Glomerular endothelial cell (primary cell): ENCODE measurements at places on chromosomes 16 and 17. TPM values are rescaled to one million over a fixed set of nuclear protein-coding genes. Genes with fewer than 3 reads are reported as not detected.

Gene MT3
- not detected in 2 replicates for total RNA-seq

Gene GGT6
- not detected in 2 replicates for total RNA-seq

Gene SLC52A1
- 0.10 TPM in 1 of 2 replicates, not detected in the other for total RNA-seq

Gene FBXO39
- total RNA-seq: 0.29 and 0.58 TPM in 2 replicates

Gene GAS7
- total RNA-seq: 1.1 and 1.2 TPM in 2 replicates

Gene DNAH9
- not detected in 2 replicates for total RNA-seq

Gene CRHR1
- not detected in 2 replicates for total RNA-seq

Gene CCL5
- total RNA-seq: 1.6 and 1.8 TPM in 2 replicates

Gene RGS11
- total RNA-seq: 2.3 and 3.9 TPM in 2 replicates

Gene CDRT15L2
- not detected in 2 replicates for total RNA-seq

Gene C17orf58
- 11.7 and 16.8 TPM in 2 replicates for total RNA-seq

Gene ZNF423
- 1.8 and 3.4 TPM in 2 replicates for total RNA-seq

Gene CCL14
- 5.6 and 11.2 TPM in 2 replicates for total RNA-seq

Gene AURKB
- 9.3 and 24.8 TPM in 2 replicates for total RNA-seq

Gene NKD1
- under 0.01 TPM in 1 of 2 replicates, not detected in the other for total RNA-seq

Gene TP53TG3F
- not detected in 2 replicates for total RNA-seq
